Suprapubic skin (tissue), 4 donors: ENCODE measurements at places on chromosomes 5 and 9. TPM values are rescaled to one million over a fixed set of nuclear protein-coding genes. Genes with fewer than 3 reads are reported as not detected.
A peak's percentile ranks its signal among the peaks of the same experiment; 100 is the strongest.

DNA sequence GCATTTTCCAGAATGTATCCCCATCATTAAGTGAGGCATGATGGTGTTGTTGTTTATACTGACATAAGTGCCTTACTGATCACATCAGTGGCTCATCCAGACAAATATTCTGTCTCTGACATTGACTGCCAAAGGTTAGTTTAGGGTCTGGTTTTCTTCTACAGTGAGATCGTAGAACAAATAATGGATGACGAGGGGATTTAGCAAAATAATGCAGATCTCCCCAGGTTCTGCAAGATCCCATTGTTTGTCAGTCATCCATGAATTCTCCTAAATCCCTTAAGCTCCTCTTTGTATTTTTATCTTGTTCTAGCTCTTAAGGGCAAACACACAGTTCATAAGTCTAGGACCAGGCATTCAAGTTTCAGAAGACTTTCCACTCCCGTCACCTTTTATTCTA is 93.1 kb upstream of the DHFR start:
- no peak overlapping the region for H3K4me3 ChIP-seq
- peaks cover 33% of the 10 kb centered on the region for H3K36me3 ChIP-seq
- no peak overlapping the region for H3K27ac ChIP-seq
- no peak for DNase-seq

- no peak overlapping the region for H3K4me3 ChIP-seq
- H3K27ac ChIP-seq, result no peak overlapping the region
- H3K27me3 ChIP-seq, result no peaks in the 10 kb centered on the region
- H3K36me3 ChIP-seq, result no peaks in the 10 kb centered on the region
- peak; percentile 86 for DNase-seq
- no peaks in the 10 kb centered on the region for H3K4me1 ChIP-seq
Observed at GRCh38 chr5:78803353-78803752, 154.8 kb upstream of the LHFPL2 start.

FYB1 gene
- total RNA-seq, result 1.5 TPM

DNA sequence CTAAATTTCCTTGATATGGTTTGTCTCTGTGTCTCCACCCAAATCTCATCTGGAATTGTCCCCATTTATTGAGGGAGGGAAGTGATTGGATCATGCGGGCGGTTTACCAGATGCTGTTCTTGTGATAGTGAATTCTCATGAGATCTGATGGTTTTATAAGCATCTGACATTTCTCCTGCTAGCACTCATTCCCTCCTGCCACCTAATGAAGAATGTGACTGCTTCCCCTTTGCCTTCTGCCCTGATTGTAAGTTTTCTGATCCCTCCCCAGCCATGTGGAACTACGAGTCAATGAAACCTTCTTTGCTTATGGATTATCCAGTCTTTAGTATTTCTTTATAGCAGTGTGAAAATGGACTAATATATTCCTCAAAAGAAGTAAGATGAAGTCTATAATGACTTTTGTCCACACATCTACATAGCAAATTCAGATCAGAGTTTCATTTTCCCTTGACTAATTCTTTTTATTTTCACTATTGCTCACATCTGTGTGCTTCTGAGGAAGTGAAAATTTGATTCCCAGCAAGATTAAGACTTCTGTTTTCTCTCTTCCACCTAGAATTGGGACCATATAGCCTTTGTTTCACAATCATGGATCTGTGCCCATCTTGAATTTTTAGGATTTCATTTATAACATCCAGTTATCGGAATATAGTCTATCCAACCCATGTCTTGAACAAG is 393.5 kb downstream of the DMAC1 start:
- no peak for DNase-seq
- no peak overlapping the region for H3K4me3 ChIP-seq
- no peaks in the 10 kb centered on the region for H3K4me1 ChIP-seq
- H3K36me3 ChIP-seq, result no peaks in the 10 kb centered on the region
- no peak overlapping the region for H3K27ac ChIP-seq
- no peaks in the 10 kb centered on the region for H3K27me3 ChIP-seq

DNA sequence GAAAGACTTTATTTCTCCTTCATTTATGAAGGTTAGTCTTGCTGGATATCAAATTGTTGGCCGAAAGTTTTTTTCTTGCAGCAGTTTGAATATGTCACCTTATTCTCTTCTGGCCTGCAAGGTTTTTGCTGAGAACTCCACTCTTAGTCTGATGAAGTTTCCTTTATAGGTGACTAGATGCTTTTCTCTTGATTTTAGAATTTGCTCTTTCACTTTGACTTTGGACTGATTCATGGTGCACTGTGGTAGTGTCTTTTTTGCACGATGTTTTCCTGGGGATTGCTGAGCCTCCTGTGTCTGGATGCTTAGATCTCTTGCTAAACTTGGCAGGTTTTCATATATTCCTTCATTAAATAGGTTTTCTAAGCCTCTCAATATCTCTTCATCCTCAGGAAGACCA is 12.4 kb downstream of the AHRR start:
- H3K27ac ChIP-seq, result no peak overlapping the region
- H3K4me3 ChIP-seq, result no peak overlapping the region
- peaks cover 6% of the 10 kb centered on the region for H3K27me3 ChIP-seq
- no peaks in the 10 kb centered on the region for H3K36me3 ChIP-seq

DNA sequence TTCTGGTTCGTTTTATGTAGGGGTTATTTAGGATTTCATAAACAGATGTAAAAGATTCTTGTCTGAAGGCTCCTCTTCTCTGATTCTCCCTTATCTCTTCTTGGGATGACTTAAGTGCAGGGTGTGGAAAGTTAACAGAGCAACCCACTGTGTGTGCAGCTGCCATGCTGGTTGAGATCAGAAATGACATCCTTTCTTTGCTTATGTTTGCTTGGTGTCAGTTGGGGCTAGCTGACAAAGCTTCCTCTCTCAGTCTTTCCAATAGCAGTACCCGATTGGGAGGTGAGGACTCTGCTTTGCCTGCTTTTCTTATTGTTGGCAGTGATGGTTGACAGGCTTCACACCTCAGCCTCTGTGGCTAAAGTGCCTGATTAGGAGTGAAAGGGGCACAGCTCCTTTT is 26.5 kb downstream of the OGN start:
- H3K27me3 ChIP-seq, result no peaks in the 10 kb centered on the region
- DNase-seq, result no peak
- H3K36me3 ChIP-seq, result no peaks in the 10 kb centered on the region
- no peak overlapping the region for H3K4me3 ChIP-seq

DNA sequence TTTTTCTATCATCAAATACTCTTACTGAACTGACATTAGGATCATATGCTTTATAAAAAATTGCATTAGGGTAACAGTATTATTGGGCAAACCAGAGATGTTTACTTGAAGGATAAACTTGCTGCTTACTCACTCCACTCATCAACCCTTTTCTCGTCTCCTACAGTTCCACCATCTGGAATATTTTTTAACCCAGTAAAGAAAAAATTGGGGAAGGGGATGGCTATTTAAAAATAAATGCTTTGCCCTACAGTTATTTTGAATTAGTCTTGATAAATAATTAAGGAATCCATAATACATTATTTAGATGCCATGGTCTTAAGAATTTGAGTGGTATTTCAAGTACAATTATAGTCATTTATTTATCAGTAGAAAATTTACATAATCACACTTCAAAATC is 225.8 kb downstream of the MEF2C start:
- no peak overlapping the region for H3K4me3 ChIP-seq
- H3K4me1 ChIP-seq, result peaks cover 15% of the 10 kb centered on the region

LECT2 gene
- not detected for total RNA-seq

DNA sequence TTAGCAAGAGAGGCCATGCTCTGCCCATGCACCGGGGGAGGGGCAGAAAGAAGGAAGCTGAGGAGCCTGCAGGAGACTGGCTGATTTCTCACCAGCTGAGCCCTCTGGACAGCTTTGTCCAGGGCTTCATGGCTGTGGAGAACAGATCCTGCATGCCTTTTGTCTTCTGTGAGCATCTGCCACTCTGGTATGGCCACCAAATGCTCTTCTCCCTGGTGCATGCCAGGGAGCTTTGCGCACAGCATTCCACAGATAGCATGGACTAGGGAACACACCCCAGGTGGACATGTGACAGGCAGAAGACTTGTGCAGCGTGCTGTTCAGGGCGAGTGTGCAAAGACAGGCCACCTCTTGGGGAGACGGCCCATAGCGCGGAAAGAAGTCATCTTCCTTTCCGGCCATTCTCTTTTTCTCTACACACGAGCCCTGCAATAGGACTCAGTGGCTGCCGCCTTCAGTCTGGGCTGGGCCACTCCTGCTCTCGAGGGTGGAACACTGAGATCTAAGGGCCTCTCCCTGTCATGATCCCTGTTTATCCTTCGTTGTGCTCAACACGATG is 56.7 kb downstream of the GADD45G start:
- H3K27me3 ChIP-seq, result no peaks in the 10 kb centered on the region
- peak overlapping the region; percentile 72 for H3K27ac ChIP-seq
- peak overlapping the region; percentile 10 for H3K4me3 ChIP-seq
- H3K36me3 ChIP-seq, result no peaks in the 10 kb centered on the region

PCDHA5 gene
- 0.15 TPM for total RNA-seq

DNA sequence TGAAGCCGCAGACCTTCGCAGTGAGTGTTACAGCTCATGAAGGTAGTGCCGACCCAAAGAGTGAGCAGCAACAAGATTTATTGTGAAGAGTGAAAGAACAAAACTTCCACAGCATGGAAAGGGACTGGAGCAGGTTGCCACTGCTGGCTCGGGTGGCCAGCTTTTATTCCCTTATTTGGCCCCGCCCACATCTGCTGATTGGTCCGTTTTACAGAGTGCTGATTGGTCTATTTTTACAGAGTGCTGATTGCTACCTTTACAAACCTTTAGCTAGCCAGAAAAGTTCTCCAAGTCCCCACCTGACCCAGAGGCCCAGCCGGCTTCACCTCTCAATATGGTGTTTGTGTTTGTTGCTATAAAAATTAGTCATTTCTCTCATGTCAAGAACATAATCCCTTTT is 49.7 kb downstream of the RECK start:
- no peaks in the 10 kb centered on the region for H3K4me1 ChIP-seq
- peaks cover 3% of the 10 kb centered on the region for H3K36me3 ChIP-seq
- no peaks in the 10 kb centered on the region for H3K27me3 ChIP-seq
- no peak for DNase-seq
- no peak overlapping the region for H3K27ac ChIP-seq
- no peak overlapping the region for H3K4me3 ChIP-seq

DNA sequence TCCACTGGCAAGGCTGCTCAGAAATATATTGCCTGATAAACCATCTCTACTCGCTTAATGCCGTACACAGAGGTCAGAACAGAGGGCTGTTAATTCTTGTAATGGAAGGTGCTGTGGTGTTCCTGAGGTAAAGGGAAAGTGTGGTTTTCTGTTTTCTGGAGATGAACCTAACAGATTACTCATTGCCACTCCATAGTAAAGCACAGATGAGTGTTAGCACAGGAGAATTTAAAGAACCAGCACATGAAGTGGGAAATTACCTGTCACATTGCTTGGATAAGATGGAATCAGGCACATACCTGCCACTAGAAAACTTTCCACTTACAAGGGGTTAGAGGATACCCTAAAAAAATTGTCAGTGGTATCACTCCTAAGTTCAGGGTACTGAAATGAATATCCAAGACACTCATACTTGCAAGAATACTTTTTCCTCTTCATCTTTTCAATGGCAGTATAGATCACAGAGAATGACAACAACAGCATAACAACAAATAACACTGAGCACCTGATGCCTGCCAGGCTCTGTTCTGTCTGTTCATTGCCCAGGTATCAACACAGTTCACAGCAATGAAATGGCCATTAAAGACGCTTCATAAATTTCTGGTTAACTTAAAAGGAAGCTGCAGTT is 152.9 kb upstream of the GNA14 start:
- no peak overlapping the region for H3K4me3 ChIP-seq
- no peaks in the 10 kb centered on the region for H3K36me3 ChIP-seq
- H3K27me3 ChIP-seq, result no peaks in the 10 kb centered on the region
- peaks cover 18% of the 10 kb centered on the region for H3K4me1 ChIP-seq
- H3K27ac ChIP-seq, result no peak overlapping the region

DNA sequence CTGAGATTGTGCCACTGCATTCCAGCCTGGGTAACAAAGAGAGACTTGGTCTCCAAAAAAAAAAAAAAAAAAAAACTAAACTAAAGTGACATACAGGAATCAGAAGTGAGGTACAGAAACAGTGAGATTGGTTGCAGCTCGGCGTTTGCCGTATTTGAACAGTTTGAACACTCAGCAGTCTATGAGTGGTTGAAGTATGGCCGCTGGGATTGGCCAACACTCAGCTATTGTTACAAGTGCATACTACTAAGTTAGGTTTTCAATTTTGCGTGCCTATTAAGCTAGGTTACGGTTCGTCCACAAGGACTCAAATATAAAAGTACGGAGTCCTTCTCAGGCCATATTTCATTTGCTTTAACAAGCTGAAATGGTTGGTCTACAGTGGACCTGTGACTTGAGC is 3.3 kb upstream of the TSC1 start:
- DNase-seq, result no peak
- no peak overlapping the region for H3K27ac ChIP-seq
- H3K36me3 ChIP-seq, result no peaks in the 10 kb centered on the region
- H3K4me1 ChIP-seq, result peaks cover 28% of the 10 kb centered on the region
- H3K27me3 ChIP-seq, result no peaks in the 10 kb centered on the region
- H3K4me3 ChIP-seq, result no peak overlapping the region

PHYKPL gene
- 50.5 TPM for total RNA-seq

DNA sequence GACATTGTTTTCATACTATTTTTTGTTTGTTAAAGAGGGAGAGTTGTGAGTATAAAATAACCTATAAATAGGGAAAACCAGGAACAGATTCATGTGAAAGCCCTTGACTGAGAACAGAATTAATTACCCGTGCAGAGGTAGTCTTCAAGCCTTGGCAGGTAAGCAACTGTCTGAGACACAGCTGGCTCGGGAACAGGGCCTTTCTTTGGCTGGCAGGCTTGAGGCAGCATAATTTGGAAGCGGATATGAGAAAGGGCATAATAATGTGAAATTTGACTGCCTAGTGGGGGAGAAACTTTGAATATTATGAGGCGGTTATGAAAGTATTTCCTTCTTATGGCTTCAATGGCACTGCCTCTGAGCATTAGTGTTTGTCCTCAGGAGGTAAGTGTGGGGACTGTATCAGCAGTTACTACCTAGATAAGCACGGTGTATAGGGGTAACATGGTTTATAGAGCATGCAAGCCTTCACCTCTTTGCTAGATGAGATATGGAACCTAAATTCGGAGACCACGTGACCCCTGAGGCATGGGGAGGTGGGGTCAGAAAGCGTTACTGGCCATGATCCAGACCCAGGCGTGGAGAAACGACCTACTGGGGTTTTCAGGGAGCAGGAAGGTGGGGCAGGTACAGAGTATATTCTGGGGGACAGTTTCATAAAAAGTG is 210.2 kb upstream of the GAS1 start:
- no peaks in the 10 kb centered on the region for H3K36me3 ChIP-seq
- no peak for DNase-seq
- no peaks in the 10 kb centered on the region for H3K27me3 ChIP-seq
- peaks cover 4% of the 10 kb centered on the region for H3K4me1 ChIP-seq

DNA sequence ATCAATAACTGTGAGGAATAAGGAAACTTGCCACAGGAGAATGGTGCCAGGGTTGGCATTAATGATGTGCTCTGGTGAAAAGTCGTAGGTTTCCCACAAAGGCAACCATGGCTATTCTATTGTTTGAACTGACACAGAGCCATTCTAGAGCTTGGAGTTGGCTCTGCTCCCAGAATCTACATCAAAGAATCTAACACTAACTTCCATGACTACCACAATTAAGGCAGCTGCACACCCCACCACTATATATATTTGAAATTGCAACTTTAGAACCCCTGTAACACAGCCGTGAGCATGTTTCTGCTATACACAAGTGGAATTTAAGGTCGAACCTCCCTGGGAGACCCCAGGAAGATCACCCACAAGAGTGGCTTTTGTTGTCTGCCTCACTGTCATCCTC is 89.7 kb upstream of the CCDC152 start:
- no peaks in the 10 kb centered on the region for H3K36me3 ChIP-seq
- H3K27ac ChIP-seq, result no peak overlapping the region
- DNase-seq, result no peak
- H3K27me3 ChIP-seq, result no peaks in the 10 kb centered on the region
- H3K4me1 ChIP-seq, result no peaks in the 10 kb centered on the region
- no peak overlapping the region for H3K4me3 ChIP-seq
